SW 1271 (cell line): ENCODE measurements at places on chromosomes 11 and 22.

DNA sequence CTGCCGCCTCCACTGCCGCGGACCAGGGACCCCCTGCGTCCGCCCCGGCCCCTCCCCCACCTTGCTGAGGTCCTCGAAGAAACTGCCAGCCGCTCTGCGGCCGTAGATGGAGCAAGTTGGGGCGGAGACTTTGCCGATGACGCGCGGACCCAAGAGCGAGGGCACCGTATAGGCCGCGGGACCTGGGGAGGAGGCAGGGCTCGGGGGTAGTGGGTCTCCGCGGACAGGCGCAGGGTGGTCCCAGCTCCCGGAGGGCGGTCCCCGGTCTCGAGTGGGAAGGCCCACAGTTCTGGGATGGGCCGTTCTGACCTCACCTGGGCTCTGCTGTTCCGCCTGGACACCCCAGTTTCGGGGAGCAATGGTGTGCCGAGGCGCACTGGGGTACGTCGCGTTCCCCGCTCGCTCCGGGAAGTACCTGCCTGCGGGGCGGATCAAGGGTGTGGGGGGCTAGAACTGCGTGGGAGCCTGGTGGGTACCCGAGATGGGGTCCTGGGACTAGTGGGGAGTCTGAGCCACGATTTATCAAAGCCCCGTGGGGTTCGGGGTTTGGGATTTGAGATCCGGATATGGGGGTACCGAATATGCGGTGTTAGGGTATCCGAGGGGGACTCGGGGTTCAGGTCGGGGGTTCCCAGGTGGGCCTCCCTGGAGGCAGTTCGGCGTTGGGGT, 1.2 kb upstream of the TYMP start:
- DNase-seq, result peak; percentile 54

- no peak for DNase-seq
Observed at GRCh38 chr11:127993788-127994187, 593.6 kb downstream of the ETS1 start.

DNA sequence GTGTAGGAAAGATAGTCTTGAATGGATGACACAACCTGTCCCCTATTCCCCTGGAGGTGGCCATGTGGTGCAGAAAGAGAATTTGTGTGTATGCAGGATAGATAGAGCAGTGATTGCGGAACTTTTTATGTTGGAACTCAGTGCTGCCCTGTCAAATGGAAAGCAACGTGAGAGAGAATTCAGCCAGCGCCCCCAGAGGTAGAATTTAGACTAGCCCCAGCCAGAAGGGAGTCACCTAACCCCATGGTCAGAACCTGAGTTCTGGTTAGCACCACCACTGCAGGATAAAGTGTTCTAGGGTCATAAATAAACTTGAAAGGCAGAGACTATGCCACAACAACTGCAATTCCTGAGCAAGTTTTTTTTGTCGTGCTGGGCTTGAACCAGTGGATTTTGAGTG, 152.9 kb upstream of the GRIA4 start:
- no peak for DNase-seq

DNA sequence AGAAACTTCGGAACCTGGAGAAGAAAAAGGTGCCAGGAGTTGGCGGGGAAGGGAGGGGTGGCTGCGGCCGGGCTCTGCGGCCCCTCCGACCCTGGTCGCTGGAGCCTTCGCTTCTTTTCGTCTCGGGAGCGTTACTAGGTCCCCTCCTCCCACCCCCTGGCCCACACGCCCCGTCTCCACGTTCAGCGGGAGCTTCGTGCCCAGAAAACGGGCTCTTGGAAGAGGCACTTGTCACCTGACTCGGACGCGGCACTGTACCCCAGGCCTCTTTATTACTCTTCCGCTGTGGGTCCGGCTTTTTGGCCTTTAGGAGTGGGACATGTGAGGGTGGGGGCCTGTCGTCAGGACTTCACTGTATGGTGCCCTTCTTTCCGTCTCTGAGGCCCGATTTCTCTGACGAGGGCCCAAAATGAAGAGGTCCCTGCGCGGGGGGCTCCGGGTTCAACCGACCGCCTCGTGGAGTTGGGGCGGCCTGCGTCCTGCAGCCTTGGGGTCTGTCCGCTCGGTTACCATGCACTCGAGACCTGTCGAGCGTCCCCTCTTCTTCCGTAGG, 1.2 kb downstream of the CAPRIN1 start:
- no peak for DNase-seq

GRCh38 chr11:111347002-111347722, 31.9 kb downstream of the POU2AF1 start:
- DNase-seq, result no peak

DNA sequence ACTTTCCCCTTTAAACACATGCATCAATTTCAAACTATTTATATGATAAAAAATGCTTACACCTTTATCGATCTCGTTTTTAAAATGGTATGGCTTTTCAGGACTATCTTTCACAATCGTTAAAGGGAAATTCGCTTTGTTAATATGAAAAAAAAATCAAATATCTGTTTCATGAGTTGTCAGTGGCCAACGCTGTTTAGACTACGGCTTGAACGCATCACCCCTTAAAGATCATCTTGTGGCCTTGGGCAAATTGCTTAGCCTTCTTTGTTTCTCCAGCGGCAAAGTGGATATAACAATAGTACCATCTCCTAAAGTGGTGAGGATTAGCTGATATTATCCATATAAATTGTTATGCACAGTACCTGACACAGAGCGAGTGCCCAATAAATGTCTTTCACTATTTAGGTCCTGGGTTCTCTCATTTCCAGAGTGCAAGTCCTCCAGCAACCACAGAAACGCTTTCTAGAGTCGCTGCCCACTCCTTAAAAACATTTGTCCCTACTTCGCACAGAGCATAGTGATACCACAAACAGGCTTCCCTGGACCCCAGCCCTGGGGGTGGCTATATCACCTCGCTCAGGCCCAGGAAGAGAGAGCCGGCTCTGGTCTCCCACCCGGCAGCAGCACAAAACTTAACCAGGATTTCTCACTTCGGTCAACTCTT, 904 bp downstream of the SLC35F2 start:
- no peak for DNase-seq

DNA sequence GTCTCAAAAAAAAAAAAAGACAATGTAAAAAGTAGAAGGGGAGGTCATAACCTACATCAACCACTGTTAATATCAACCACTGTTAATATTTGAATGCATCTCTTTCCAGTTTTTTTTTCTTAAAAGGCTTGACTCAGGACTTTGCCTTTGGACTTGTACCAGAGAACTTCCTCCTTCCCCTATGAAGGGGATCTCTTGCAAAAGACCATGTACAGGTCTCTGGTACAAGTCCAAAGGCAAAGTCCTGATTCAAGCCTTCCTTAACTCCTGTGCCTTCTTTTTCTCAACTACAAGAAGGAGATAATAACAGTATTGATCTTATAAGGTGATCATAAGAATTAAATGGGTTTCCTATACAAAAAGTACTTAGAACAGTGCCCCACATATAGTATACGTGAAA, 563.5 kb downstream of the BUD13 start:
- no peak for DNase-seq

GRCh38 chr11:66111158-66111557, 41.1 kb downstream of the PACS1 start:
- DNase-seq, result no peak

DNA sequence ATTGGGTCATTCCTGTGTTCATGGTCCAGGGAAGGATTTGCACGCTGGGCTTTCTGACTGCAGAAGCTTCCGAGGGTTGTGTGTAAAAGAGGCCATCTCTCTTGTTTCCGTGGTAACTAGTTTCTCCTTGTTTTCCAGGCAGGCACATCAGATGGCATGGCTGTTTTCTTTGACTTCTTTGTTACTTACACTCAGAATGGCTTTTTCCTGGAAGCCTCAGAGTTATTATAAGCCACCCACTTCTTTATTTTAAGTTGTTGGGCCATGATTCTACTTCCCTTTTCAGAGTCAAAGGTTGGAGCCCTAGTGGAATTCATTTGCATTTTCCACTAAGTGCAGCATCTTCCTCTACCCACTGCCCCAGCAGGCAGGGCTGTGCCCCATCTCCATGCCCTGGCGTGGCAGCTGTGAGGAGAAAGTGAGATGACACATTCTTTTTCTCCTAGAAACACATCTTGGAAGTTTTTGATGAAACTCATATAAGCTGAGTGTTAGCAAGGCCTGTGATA, 94.9 kb downstream of the PRR5L start:
- DNase-seq, result no peak

- DNase-seq, result no peak
Observed at GRCh38 chr11:116033931-116034553, 529.8 kb upstream of the CADM1 start.

DNA sequence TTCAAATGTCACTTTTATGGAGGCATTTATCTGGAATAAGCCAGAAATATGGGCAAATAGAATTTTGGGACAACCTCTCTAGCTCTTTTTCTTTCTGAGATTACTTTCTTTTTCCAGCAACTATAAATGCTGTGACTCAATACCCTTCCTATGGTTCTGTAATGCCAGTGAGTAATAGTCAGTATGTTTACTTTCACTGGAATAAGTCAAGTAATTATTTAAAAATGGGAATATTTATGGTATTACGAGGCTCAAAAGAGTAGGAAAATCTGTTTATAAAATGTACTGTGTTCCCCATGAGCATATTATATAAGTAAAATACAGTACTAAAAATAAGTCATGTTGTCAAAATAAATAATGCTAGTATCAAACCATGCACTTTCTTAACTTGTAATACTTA, 750.5 kb downstream of the LUZP2 start:
- no peak for DNase-seq

GRCh38 chr22:50445880-50446707, 28.7 kb downstream of the SBF1 start:
- DNase-seq, result no peak

DNA sequence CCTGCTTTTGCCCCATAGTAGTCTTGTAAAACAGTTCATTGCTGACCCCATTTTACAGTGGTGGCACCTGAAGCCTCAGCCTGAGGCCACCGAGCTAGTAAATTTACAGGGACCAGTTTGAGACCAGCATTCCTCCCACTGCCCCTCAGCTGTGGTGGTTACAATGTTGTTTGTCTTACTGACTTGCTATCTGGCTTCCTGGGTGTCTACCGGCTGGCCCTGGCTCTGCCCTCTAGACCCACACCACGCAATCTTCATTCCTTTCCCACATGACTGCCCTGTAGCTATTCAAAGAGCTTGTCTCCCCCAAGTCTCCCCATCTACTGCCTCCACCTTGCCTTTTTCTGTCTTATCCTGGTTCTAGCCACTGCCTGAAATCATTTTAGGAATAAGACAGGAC, 20.8 kb downstream of the PIK3IP1 start:
- DNase-seq, result no peak

DNA sequence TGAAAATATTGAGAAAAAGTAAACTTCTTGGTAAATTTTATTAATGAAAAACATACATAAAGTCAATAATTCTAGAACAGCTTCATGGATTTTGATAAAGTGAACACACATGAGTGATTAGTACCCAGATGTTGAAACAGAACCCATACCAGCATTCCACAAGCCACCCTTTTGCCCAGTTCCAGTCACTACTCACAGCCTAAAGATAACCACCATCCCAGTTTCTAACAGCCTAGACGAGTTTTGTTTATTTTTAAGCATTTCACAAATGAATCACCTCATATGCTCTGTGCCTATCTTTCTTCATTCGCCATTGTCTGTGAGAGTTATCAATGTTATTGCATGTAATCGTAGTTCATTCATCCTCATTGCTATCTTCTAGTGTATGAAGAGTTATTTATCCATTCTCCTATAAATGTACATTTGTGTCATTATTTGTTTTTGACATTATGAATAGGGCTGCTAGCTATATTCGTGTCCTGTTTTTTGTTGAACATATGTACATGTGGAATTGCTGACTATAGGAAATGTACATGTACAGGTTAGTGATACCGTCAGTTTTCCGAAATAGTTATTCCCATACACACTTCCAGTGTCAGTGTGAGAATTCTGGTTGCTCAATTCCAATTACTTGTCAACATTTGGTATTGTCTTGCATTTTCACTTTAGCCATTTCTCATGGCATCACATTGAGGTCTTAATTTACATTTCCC, 44.5 kb upstream of the TEAD1 start:
- DNase-seq, result no peak

DNA sequence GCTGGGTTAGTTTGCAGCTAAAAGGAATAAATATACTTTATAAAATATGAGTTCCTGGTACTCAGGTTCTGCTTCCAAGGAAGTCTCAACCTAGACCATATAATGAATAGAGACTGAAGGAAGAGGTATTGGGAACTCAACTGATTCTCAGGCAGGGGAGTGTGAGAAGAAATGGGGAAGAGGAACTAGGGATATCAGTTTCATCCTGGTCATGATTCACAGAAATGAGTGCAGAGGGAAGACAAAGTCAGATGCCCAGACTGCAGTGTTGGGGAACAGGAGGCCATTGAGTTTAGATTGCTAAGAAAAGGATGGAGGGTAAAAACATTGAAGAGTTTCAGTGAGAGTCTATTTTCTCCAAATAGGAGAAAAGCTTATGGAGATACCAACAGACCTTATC, 28.8 kb downstream of the PLAAT5 start:
- DNase-seq, result no peak

DNA sequence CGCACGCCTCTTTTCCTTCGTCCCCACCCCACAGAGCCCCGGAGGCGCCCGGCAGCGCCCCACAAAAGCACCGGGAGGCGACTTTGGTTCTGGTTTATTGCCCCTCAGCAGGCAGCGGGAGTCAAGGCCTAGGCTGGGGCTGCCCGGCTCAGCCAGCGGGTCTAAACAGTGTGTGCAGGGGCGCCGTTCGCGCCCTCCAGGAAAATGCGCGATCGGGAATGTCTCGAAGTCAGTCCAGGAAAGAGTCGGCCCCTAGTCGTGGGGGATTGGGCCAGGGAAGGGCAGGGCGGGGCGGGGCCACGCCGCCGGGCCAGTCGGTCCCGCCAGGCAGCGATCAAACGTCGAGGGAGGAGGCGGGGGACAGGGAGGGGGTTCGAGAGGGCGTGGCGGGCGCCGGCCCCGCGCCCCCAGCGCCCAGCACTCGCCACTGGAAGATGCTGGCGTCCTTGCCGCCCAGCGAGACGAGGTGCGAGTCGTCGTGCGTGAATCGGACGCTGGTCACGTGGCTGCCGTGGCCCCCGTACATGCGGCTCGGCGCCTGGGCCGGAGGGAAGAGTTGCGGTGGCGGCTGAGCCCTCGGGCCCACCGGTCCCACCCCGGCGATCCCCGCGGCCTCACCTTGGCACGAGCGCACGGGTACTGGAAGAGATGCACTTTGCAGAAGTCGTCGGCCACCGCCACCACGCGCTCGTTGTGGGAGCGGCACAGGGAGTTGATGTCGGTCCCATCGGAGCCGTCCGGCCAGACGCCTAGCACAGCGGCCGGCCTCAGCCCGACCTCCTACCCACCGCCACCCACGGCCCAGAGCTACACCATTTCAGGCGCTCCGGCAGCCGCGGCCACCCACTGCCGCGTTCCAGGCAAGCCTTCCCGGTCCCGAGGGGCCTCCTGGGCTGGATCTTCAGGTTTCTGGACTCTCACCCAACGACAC, 741 bp upstream of the MTA2 start:
- DNase-seq, result no peak

- DNase-seq, result no peak
Observed at GRCh38 chr11:69892237-69892985, 73.2 kb upstream of the FGF3 start.
